ENCODE measurements at places on chromosomes 4 and X.

- DNase-seq = no peak
Observed at GRCh38 chr4:153243468-153243867, 39.2 kb downstream of the TRIM2 start.

DNA sequence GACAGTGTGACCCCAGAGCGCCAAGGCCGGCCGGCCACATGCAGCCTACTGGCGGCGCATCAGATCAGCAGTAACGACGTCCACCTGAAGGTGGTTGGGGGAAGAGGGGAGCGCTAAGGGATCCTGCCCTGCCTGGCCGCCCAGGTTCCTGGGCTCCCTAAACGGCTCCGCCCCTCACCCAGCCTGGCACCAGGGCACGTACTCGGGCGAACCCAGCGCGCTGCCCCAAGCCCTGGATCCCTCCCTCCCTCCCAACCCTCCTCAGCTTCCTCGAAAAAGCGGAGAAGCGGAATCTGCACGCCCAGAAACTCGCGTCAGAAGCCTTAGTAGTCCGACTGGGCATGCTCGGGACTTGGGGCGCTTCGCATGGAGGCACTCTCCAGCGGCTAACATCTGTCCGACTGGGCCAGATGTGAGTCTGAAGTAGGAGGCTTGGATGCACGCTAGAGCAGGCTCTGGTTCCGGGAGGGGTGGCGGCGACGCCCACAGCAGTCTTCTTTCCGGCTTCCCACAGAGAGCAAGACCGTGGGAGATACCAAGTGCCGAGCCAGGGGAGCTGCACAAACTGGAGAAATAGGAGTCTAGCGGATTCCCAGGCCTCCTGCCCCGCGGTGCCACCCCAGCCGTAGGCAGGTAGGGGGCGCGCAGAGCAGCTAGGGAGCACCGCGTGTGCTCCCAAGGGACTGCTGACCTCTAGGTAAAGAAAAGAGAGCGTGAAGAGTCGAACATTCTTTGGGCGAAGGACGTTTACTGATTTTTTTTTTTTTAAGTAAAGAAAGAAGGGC, 114.3 kb upstream of the TEX13C start:
- DNase-seq = no peak

GRCh38 chr4:18012807-18013462, 8.6 kb downstream of the LCORL start:
- DNase-seq = no peak

DNA sequence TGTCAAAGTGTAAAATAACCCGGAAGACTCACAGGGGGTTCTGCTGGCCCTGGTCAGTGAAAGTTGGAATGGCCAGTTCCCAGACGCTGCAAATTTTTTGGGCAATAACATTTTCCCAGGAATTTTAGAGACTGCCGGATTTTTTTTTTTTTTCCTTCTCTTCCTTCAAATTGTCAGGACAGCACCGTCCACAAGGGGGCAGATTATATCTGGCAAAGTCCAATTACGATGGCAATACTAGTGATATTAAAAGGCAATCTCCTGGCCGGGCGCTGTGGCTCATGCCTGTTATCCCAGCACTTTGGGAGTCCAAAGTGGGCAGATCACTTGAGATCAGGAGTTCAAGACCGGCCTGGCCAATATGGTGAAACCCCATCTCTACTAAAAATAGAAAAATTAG, 20.5 kb downstream of the SLC25A5 start:
- DNase-seq = peak; percentile 22

DNA sequence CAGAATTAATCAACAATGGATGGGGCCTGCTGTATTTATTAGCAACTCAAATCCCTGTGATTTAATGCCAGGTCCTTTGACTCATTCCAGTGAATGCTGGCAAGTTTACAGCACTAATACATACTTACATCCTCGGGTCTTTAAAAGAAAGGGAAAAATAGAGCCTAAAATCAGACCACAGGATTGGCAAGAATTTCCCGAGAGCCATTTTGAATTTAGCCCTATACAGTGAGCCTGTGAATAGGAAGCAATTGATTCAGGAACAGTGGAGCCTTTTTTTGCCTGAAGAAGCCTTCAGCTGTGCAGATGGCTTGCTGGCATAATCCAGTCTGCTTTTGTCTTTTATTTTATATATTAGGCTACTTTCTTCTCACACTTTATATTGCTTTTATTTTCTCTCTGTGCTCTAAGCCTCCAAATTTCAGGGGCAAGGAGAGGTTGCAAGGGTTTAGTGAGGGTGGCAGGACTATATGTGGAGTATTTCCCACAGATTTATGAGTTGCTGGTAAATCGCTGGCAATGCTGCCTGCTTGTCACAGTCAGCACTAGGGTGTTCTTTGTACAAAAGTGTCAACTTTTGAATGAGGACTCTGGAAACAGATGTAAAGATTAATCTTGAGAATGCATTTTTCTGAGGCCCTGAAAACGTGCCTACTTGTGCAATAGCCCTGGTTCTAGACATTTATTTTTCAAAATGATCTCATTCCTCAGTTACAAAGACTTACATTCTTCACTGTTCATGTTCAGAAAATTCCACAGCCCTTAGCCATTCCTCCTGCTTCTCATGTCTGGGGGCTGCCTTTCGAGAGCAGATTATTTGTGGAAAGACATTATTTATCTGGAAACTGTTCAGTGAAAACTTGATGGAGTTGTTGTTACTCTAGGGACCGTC, 303.5 kb downstream of the SPRY1 start:
- DNase-seq = no peak

GRCh38 chr4:61246034-61246433, 45.9 kb downstream of the ADGRL3 start:
- DNase-seq = no peak

DNA sequence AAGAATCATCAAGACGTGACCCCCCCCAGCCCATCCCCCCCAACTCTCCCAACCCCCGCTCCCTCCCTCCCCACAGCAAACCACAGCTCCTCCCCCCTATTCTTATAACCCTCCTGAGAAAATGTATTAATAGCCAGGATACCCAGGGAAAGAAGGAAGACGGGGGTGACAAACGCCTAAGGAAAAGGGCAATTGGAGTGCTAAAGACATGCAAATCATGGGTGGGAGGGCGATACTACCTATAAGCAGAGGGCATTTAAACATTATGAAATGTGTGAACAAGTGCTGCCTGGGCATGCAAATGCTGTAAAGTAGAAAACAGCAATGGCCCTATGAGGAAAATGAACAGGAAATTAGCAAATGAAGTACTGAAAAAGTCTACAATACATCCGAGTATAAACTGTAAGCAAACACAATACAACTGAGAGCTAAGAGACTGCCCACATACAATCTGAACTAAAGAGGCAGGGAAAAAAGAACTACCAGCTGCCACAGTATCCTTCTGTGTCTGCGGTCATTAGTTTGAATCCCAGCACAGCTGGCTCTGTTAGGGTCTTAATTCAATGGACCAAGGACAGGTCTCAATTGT, 2.4 kb downstream of the CXXC4 start:
- no peak for DNase-seq

DNA sequence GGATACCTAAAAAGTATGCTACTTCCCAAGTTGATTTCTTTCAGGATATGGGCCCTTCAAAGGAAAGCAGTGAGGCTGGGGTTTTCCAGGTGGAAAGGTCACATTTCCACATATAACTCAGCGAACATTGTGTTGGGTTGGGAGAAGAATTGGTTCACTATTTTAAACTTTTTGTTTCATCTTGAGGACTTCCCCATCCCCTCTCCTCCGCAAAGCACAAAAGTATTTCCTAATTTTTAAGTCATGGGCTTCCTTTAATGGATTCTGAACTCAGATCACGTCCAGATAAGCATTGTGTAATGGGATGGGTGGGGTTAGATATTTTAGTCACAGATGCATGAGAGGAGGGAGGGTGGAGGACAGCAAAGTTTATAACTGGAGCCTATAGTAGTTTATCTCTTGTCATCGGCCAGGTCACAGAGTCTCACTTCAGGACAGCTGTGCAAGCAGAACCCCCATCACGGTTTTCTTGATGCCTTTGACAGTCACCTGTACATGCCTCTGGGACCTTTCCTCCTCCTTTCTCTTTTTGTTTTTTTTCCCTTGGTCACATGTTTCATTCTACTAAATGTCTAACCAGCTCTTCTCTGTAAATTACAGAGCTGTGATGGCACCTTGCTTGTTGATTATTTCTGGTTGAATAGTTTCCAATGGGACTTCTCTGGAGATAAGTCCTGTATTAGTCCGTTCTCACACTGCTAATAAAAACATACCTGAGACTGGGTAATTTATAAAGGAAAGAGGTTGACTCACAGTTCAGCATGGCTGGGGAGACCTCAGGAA, 115.4 kb downstream of the PTTG2 start:
- DNase-seq = no peak

DNA sequence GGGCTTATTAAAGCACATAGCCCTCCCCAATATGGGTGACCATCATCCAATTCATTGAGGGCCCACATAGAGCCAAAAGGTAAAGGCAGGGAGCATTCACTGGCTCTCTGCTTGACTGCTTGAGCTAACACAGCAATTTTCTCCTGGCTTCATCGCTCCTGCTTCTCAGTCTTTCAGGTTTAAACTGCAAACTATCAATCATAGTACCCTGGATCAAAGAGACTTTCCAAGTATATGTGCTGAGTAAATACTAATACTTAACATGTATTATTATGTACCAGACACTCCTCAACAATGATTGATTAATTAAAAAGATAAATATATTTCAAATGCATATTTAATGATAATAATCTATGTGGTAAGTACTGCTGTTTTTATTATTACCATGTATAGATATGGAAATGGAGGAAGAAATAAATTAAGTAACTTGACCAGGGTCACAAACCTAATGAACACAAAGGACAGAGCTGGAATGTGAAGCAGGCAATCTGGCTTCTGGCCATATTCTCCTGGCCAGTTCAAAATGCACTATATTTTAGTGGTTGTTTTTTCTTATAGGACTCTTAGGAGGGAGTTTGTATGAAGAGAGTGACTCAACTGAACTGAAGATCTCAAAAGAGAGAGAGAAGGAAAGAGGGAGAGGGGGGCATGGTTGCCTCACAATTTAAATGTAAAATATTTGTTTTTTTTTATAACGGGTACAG, 1197.3 kb downstream of the TECRL start:
- no peak for DNase-seq

GRCh38 chrX:10926891-10927290, 184.2 kb upstream of the HCCS start:
- DNase-seq = no peak

Data from central memory CD4-positive, alpha-beta T cell (primary cell).